AG10803 (cell line): ENCODE measurements at places on chromosomes 1 and 21.

DNA sequence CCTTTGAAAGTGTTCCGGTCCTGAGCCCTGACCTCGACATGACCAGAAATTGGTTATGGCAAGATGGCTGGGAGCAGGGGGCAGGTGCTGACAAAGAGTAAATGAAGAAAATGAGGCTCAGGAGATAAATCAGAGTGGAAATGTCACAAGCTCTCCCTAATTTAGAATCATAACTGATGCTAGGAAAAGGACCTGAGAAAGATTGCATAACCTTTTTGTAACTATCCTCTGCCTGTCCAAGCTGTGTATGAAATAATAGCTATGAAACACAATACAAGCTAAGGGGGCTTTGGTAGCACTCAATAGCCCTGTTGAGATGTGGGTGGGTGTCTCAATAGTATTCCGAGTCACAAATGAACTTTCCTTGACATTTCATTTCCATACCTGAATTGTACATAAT, 12.9 kb upstream of the NOS1AP start:
- no peak for DNase-seq

DNA sequence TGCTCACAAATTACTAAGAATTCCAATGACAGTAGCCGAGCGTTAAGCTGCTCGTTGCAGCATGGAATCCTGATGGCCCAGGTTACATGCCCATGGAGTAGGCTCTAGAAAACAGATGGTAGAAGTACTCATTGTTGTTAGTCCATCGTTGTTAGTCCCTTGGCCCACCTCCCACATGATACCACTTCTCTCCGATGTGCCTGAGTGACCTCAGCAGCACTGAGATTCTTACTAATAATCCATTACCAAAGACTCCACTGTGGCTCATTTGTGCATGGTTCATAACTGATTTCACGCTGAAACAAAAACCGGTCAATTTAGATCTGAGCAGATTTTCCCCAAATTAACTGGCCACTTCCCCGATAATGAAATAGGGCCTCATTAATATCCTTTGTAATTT, 772.3 kb upstream of the CXADR start:
- DNase-seq = no peak

DNA sequence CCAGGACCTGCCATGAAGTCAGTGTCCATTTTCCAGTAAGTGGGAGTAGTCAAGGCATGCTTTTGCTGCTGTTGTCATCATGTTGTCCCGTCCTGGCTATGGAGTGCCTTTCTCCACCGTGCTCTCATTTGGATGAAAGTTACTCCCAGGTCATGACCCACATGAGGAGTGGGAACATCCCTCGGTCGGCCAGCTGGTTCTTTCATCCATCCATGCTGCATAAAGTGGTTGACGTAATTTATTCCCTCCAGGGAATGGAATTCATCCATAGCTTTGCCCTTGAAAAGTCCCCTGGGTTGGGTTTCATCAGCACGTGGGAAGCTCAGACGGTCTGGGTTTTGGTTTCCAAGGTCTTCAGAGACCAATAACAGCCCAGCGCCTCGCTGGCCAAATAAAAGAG, 11.6 kb downstream of the PLA2G2A start:
- no peak for DNase-seq

- no peak for DNase-seq
These were observed 135.1 kb downstream of the RRAGC start for GRCh38 chr1:38724160-38725131.
